ENCODE measurements at places on chromosomes 12 and 14. TPM values are rescaled to one million over a fixed set of nuclear protein-coding genes. Genes with fewer than 3 reads are reported as not detected.

DNA sequence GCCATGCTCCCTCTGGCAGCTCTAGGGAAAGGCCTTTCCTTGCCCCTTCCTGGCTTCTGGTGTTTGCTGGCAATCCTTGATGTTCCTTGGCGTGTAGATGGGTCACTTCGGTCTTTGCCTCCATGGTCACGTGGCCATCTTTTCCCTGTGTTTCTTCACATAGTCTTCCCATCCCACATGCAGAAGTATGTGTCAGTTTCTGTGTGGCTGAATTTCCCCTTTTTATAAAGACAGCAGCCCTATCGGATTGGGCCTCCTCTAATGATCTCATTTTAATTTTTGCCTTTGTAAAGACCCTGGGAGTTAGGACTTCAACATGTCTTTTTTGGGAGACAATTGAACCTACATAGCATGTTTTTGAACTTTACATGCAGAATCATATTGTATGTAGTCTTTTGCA, 107.2 kb upstream of the FGD4 start:
- no peak for DNase-seq

GRCh38 chr14:101991352-101991751, 27.0 kb downstream of the DYNC1H1 start:
- DNase-seq: no peak

- DNase-seq: no peak
Measured at GRCh38 chr12:78040111-78040510, 209.4 kb downstream of the NAV3 start.

DNA sequence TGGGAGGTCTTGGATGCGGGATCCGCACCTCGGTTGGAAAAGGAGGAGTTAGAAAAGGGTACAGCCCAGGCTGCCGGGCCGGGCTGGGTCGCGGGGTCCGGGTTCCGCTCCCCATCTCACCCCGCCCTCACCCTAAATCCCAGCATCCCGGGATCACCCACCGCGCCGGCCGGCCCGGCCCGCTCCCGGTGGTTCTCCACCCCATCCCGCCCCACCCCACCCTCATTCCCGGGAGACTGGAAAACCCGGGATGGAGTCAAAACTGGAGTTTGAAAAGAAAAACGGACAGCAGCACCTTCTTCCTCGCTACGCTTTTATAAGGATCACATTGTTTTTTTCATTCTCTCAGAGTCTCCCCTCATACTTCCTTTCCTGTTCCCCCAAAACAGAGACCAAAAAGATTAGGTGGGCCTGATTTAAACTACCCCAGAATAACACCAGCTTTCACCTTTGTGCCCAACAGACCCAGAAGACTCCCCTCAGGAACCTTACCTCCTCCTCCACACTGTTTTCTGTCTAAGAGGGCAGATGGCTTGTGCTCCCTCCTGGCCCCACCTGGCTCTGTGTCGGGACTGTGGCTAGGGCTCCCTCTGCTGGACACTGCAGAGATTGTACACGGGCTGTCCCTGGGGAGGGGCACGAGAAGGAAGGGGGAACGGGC, 2.8 kb downstream of the GLI1 start:
- DNase-seq: peak; percentile 87

The HOXC4 gene
- total RNA-seq: 0.16 TPM

The MYO1H gene
- total RNA-seq: not detected

The KRT8 gene
- 4.2 TPM for total RNA-seq

Measured in activated T-cell treated with anti-CD3 and anti-CD28 coated beads, Interleukin-2, amount 50 U/mL, for 4 hours (primary cell).